ENCODE measurements at places on chromosomes 6 and 20. TPM values are rescaled to one million over a fixed set of nuclear protein-coding genes. Genes with fewer than 3 reads are reported as not detected.

The TUBB2B gene
- 627 TPM for total RNA-seq

The RAB32 gene
- total RNA-seq, result 5.1 TPM

The ADA gene
- total RNA-seq, result 29.2 TPM

The SCAND1 gene
- total RNA-seq, result 94.6 TPM

The CEBPB gene
- total RNA-seq, result 25.6 TPM

The PSORS1C1 gene
- 0.34 TPM for total RNA-seq

The HLA-DOA gene
- 13.6 TPM for total RNA-seq

The EFCAB8 gene
- total RNA-seq, result 0.55 TPM

The GATA5 gene
- 2.3 TPM for total RNA-seq

The NRSN1 gene
- not detected for total RNA-seq

GRCh38 chr6:45679163-45679562 is 301.4 kb upstream of the SUPT3H start:
- H3K27me3 ChIP-seq, result peaks cover 12% of the 10 kb centered on the region
- H3K36me3 ChIP-seq, result peaks cover 3% of the 10 kb centered on the region
- no peak overlapping the region for H3K27ac ChIP-seq
- no peak for DNase-seq
- no peak overlapping the region for H3K4me3 ChIP-seq
- H3K4me1 ChIP-seq, result peaks cover 19% of the 10 kb centered on the region

GRCh38 chr6:36703982-36704381 is 6.4 kb downstream of the RAB44 start:
- H3K27ac ChIP-seq, result no peak overlapping the region
- no peak overlapping the region for H3K4me3 ChIP-seq
- no peaks in the 10 kb centered on the region for H3K4me1 ChIP-seq
- H3K36me3 ChIP-seq, result no peaks in the 10 kb centered on the region
- no peaks in the 10 kb centered on the region for H3K27me3 ChIP-seq
- DNase-seq, result no peak

DNA sequence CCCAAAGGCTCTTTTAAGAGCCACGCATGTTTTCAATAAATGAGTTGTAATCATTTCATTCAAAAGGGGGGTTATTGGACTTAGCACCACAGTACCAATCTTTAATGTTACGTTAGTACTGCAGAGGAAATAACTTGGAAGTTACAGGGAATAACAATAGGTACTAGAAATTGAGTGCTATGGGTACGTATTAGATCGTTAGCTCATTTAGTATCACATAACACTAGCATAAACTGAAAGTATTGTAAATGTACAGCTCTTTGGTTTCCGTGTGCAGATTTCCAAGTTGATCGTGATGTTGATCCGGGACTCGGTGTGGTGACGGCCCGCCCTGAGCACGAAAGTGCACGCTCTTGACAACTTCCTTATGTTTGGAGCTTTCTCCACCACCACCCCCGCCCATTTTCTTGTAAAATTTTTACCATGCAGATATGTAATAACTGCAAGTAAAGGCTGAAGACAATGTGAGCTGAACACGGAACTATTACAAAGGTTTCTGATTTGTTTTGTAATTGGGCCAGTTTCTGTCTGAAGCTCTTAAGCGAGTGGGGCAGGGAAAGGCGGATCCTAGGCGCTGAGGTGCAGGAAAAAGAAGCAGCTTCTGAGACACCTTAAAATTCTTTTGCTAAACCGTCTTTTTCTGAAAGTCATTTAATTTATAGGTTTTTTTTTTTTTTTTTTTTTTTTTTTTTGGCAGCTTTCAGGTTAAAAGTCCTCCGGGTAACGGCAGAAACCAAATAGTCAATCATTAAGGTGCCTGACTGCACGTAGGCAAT is 71.5 kb downstream of the HFE start:
- H3K27ac ChIP-seq, result peak overlapping the region; percentile 99
- H3K27me3 ChIP-seq, result peaks cover 3% of the 10 kb centered on the region
- H3K4me3 ChIP-seq, result peak overlapping the region; percentile 84
- no peak for DNase-seq
- peaks cover 13% of the 10 kb centered on the region for H3K36me3 ChIP-seq

DNA sequence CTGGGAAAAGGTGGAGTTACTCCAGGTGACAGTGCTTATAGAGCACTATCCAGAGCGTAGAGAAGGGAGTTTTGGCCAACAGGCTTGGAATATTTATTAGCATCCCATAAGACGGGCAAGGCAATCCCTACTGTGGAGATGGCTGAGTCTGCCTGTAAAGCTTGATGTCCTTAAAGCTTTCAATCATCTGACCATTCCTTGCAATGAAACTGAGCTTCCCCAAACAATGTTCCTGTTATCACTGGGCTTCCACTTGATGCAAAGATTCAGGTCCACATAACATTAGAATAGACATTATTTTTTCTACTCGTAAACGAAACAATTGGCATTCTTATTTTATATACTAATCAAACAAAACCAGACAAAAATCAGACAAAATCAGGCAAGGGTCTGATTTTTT is 48.4 kb upstream of the PIM1 start:
- peaks cover 29% of the 10 kb centered on the region for H3K36me3 ChIP-seq
- peak overlapping the region; percentile 87 for H3K27ac ChIP-seq
- H3K4me1 ChIP-seq, result peaks cover 46% of the 10 kb centered on the region
- no peak overlapping the region for H3K4me3 ChIP-seq

- DNase-seq, result no peak
- no peaks in the 10 kb centered on the region for H3K36me3 ChIP-seq
- H3K27me3 ChIP-seq, result no peaks in the 10 kb centered on the region
These were observed 99.7 kb downstream of the CLIC5 start for GRCh38 chr6:45915780-45916468.

- peak within 1 kb of the TSS; percentile 42 for H3K27ac ChIP-seq
These were observed at the start of gene CFB for GRCh38 chr6:31945507-31946369. Gene CFB (plus strand): TSS chr6:31946095. CDS start chr6:31946222, 127 bp downstream.

- H3K36me3 ChIP-seq, result no peaks in the 10 kb centered on the region
- H3K27ac ChIP-seq, result no peak overlapping the region
- no peak for DNase-seq
- H3K27me3 ChIP-seq, result no peaks in the 10 kb centered on the region
These were observed 161.8 kb downstream of the NFATC2 start for GRCh38 chr20:51380401-51381385.

GRCh38 chr20:59708326-59708725 is 104.0 kb downstream of the PHACTR3 start:
- H3K27ac ChIP-seq, result no peak overlapping the region
- H3K4me1 ChIP-seq, result peaks cover 10% of the 10 kb centered on the region
- peaks cover 25% of the 10 kb centered on the region for H3K27me3 ChIP-seq
- H3K36me3 ChIP-seq, result peaks cover 7% of the 10 kb centered on the region
- no peak overlapping the region for H3K4me3 ChIP-seq

GRCh38 chr6:13709689-13710551 is 1.7 kb downstream of the RANBP9 start:
- H3K4me1 ChIP-seq, result peaks cover 30% of the 10 kb centered on the region
- H3K4me3 ChIP-seq, result peak overlapping the region; percentile 96
- no peaks in the 10 kb centered on the region for H3K36me3 ChIP-seq

DNA sequence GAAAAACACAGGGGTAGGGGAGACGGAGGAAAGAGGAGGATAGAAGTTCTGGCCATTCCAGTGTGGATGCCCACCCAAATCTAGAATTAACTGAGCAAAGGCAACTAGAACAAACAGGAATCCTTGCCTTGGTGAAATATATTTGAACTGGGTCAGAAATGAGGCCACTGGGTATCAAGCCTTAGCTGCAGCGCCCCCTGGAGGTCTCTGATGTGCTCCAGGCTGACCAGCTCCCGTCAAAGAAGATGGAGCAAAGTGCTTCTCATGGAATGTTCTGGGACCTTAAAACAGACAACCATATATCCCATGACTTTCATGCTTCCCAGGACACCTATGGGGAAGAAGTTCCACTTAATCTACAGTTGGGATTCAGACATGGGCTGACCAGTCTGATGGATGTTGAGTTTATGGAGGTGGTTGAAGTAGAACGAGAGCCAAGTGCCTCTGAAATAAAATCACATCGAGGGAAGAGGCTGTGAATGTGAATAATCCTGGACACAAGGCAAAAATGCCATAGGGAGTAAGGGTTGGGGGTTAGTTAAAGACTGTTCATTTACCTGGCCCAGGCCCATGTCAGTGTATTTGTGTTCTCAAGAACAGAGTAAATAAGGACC is 50.4 kb downstream of the HLA-DPB1 start:
- peaks cover 72% of the 10 kb centered on the region for H3K36me3 ChIP-seq
- H3K27ac ChIP-seq, result peak overlapping the region; percentile 91
- H3K4me3 ChIP-seq, result peak overlapping the region; percentile 9
- DNase-seq, result peak; percentile 91
- H3K4me1 ChIP-seq, result peaks cover 51% of the 10 kb centered on the region

GRCh38 chr6:111119571-111120329 is 32.4 kb downstream of the SLC16A10 start:
- H3K27me3 ChIP-seq, result no peaks in the 10 kb centered on the region
- no peaks in the 10 kb centered on the region for H3K36me3 ChIP-seq
- H3K4me1 ChIP-seq, result peaks cover 3% of the 10 kb centered on the region
- H3K27ac ChIP-seq, result no peak overlapping the region
- no peak overlapping the region for H3K4me3 ChIP-seq

DNA sequence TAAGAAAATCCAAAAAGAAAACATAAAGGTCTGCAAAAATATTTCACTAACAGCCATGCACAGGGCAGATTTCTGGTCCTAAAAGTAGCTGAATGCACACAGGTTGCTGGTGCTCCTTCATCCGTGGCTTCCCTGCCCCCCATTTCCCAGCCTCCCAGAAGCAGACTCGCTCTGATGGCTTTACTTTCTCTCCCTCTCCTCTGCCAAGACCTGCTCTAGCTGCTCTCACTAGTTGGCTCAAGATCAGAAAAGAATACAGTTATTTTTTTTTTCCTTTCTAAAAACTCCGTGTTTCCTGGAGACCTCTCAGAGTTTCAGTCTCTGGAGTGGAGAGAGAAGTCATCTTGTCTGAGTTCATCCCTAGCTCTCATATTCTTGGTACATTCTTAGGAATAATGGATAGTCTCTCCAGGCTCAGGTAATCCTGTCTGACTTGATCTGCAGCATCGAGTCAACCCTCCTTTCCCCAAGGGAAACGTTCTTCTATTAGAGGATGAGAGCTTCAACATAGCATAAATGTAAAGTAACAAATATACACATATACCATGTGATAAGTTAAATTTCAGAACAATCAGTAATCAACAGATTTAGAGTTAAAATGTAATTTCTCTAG is 214.2 kb downstream of the TBC1D7 start:
- no peak overlapping the region for H3K4me3 ChIP-seq
- no peak overlapping the region for H3K27ac ChIP-seq
- no peaks in the 10 kb centered on the region for H3K36me3 ChIP-seq
- peaks cover 44% of the 10 kb centered on the region for H3K4me1 ChIP-seq
- DNase-seq, result no peak

DNA sequence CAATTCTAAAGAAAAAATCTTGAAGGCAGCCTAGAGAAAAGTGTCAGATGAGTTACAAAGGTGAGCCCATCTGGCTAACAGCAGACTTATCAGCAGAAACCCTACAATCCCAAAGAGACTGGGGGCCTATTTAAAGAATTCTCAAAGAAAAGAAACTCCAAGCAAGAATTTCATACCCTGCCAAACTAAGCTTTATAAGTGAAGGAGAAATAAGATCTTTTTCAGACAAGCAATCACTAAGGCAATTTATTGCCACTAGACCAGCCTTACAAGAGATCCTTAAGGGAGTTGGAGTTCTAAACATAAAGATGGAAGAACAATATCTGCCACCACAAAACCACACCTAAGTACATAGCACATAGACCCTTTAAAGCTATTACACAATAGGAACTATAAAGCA is 24.9 kb upstream of the DEFB126 start:
- no peaks in the 10 kb centered on the region for H3K4me1 ChIP-seq
- no peak for DNase-seq
- H3K27ac ChIP-seq, result no peak overlapping the region
- H3K36me3 ChIP-seq, result no peaks in the 10 kb centered on the region

DNA sequence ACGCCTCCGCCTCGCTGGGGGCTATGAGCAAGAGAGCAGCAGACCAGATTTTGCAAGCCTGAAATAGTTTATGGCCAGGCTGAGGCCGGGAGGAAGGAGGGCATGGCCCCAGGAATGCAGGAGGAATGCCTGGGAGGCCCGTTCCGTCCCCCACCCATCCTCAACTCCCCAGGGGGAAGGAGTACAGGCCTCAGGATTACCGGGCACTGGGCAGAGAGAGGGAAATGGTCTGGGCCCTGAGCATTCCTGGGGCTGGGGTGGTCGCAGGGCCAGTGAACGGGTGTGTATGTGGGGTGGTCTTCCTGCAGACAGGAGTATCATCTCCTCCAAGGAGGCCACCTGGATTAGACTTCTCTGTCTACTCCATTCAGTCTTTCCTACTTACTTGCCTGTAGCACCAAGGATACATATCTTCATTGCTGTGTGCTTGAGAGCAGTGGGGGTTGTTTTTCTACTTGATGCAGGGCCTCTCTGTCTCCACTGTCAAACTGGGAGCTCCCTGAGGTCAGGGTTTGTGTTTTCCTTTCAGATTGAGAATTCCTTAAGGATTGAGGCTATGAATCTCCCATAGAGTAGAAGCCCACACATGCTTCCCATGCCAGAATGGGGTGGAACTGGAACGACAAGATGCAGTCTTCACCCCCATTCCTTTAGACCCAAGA is 81.3 kb downstream of the VEGFA start:
- no peak overlapping the region for H3K27ac ChIP-seq
- H3K27me3 ChIP-seq, result no peaks in the 10 kb centered on the region
- no peak overlapping the region for H3K4me3 ChIP-seq
- peaks cover 14% of the 10 kb centered on the region for H3K4me1 ChIP-seq

- H3K4me3 ChIP-seq, result no peak overlapping the region
- no peaks in the 10 kb centered on the region for H3K27me3 ChIP-seq
- no peaks in the 10 kb centered on the region for H3K36me3 ChIP-seq
- no peak for DNase-seq
- H3K27ac ChIP-seq, result no peak overlapping the region
These were observed 3.1 kb upstream of the LAMA5 start for GRCh38 chr20:62370115-62370806.

- H3K4me1 ChIP-seq, result peaks cover 5% of the 10 kb centered on the region
- H3K27me3 ChIP-seq, result peaks cover 42% of the 10 kb centered on the region
- H3K4me3 ChIP-seq, result no peak overlapping the region
- DNase-seq, result no peak
- H3K27ac ChIP-seq, result no peak overlapping the region
These were observed 7.0 kb upstream of the RIN2 start for GRCh38 chr20:19750907-19751636.

DNA sequence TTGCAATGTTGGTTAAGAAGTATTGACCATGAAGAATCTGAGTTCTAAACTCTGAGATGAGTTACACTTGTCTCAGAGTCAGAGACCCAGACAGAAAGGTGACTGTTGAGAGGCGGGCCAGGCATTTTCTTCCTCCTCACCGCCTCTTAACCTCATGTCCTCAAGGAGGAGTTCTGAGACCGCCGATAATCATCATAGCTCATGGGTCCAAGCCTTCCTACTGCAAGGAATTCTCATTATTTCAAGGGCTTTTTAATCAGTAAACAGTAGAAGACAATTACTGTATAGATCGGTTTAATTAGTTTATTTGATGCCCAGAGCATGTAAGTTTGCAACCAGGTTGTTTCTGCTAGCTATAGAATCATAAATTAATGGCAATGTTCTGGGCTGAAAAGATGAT is 382.4 kb upstream of the MMS22L start:
- peaks cover 18% of the 10 kb centered on the region for H3K4me1 ChIP-seq
- H3K4me3 ChIP-seq, result no peak overlapping the region
- H3K27ac ChIP-seq, result no peak overlapping the region
- peak; percentile 23 for DNase-seq

- no peak for DNase-seq
- H3K4me1 ChIP-seq, result peaks cover 45% of the 10 kb centered on the region
- H3K27me3 ChIP-seq, result no peaks in the 10 kb centered on the region
- H3K4me3 ChIP-seq, result no peak overlapping the region
- no peaks in the 10 kb centered on the region for H3K36me3 ChIP-seq
These were observed 172.1 kb downstream of the CDKAL1 start for GRCh38 chr6:20706238-20706938.
